Right ventricle myocardium inferior (tissue), 1 donor: ENCODE measurements at places on chromosomes 16 and 17. TPM values are rescaled to one million over a fixed set of nuclear protein-coding genes. Genes with fewer than 3 reads are reported as not detected.

DNA sequence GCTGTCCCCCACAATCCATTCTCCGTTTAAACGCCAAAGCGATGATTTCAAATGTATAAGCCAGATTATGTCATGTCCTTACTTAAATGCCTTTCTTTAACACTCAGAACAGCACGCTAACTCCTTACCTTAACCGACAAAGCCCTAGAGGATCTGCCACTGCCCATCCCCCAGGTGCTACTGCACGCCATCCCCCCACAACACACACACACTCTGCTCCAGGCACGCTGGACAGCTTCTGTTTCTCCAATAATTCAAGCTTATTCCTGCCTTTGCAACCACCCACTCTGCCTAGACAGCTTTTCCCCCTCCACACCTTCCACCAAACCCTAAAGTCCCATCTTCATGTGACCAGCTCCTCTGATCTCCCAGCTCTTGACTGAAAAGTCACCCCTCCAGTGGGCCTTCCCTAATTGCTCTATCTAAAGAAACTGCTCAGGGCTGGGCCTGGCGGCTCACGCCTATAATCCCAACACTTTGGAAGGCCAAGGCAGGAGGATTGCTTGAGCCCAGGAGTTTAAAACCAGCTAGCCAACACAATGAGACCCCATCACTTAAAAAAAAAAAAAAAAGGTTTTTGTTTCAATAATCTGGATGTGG is 38.9 kb upstream of the RPL38 start:
- no peak for DNase-seq

GRCh38 chr17:78998311-78999055 is 11.1 kb downstream of the CANT1 start:
- peak; percentile 77 for DNase-seq

DNA sequence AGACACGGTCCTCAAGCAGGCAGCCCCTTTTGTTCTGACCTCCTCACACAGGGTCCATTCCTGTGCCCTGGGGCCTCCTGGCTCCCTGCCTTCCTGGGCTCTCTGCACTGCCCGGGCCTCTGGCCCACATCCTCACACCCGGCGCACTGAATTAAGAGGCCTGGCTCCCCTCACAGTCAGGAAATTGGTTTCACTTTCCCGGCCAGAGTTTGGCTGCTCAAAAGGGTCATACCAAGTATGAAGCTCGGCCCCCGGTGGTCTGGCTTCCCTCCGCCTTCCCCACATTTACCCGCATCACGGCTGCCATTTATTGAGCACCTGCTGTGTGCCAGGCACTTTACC is 220.0 kb downstream of the NTN1 start:
- peak; percentile 81 for DNase-seq

Gene ACSM2A
- total RNA-seq: not detected

GRCh38 chr16:47067203-47067602 is 76.5 kb downstream of the NETO2 start:
- no peak for DNase-seq

Gene KRTAP9-4
- not detected for total RNA-seq

GRCh38 chr17:49571764-49572163 is 3.9 kb upstream of the NXPH3 start:
- DNase-seq: no peak

Gene SLC5A10
- not detected for total RNA-seq

GRCh38 chr17:50519141-50519834 is 11.0 kb downstream of the MYCBPAP start:
- DNase-seq: no peak
